Activated naive CD8-positive, alpha-beta T cell treated with anti-CD3 and anti-CD28 coated beads for 36 hours (primary cell): ENCODE measurements at places on chromosomes 12 and 14. TPM values are rescaled to one million over a fixed set of nuclear protein-coding genes. Genes with fewer than 3 reads are reported as not detected.

DNA sequence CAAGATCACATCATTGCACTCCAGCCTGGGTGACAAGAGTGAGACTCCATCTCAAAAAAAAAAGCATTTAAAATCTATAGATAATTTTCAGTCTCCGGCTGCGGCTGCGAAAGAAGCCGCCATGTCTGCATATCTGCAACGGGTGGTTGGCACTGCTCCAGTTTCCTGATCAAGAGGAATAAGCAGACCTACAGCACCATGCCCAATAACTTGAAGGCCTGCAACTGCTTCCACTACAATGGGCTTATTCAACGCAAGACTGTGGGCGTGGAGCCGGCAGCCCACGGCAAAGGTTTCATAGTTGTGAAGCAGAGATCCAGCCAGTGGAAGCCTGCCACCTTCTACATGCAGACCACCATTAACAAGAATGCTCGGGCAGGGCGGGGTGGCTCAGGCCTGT is 30.6 kb upstream of the EID3 start:
- H3K36me3 ChIP-seq, result no peaks in the 10 kb centered on the region
- no peak overlapping the region for H3K4me3 ChIP-seq
- no peak overlapping the region for H3K27ac ChIP-seq

DNA sequence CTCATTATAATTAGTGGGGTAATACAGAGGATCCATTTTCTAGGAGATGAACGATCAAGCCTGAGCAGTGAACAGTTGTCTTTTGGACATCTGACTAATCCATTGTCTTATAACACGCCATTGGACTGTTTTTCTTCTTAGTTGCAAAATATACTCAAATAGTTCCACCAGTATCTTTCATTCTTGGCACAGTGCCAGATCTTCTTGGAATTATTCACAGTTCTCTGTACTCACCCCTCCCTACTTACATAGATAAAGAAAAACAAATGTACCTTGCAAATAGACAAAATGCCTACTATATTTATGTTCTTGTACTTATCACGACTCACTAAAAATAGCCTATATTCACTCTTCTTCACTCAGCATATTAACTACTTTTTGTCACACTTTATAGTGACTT is 3.8 kb downstream of the CBLN3 start:
- no peak for DNase-seq
- H3K36me3 ChIP-seq, result peaks cover 2% of the 10 kb centered on the region
- no peak overlapping the region for H3K4me3 ChIP-seq
- H3K27me3 ChIP-seq, result no peaks in the 10 kb centered on the region

GRCh38 chr12:97951239-97951638 is 488.6 kb downstream of the RMST start:
- H3K27ac ChIP-seq, result no peak overlapping the region
- no peak overlapping the region for H3K4me3 ChIP-seq
- no peak for DNase-seq
- no peaks in the 10 kb centered on the region for H3K36me3 ChIP-seq

DNA sequence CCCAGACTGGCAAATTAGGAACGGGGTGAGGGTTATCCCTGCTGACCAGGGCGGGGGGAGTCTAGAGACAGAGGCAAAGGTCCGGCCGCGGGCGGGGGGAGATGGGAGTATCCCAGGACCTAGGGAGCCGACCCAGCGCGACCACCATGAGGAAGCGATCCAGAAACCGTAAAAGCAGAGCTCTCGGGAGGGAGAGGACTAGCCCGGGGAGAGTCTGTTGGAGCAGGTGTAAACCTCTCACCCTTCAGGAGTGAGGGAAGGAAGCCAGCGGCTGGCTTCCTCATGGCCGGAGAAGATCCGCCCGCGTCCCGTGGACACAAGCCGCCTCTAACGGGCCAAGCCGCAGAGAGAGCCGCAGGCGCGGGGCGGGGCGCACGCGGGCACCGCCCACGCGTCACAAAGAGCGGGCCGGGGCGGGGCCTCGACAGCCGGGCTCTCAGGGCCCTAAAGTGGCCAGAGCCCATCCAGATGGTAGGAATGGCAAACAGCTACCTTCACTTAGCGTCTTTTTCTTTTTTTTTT is at the start of gene ACRBP:
Gene ACRBP, minus strand, starts transcription at position 350 of the 522 bp plus-strand sequence. Its CDS starts 66 bp downstream, at position 284.
- H3K4me3 ChIP-seq, result peak within 1 kb of the TSS; percentile 70
- peaks cover 34% of the 10 kb centered on the region for H3K36me3 ChIP-seq
- H3K27ac ChIP-seq, result peak within 1 kb of the TSS; percentile 52
- H3K4me1 ChIP-seq, result peaks cover 8% of the 10 kb centered on the region

DNA sequence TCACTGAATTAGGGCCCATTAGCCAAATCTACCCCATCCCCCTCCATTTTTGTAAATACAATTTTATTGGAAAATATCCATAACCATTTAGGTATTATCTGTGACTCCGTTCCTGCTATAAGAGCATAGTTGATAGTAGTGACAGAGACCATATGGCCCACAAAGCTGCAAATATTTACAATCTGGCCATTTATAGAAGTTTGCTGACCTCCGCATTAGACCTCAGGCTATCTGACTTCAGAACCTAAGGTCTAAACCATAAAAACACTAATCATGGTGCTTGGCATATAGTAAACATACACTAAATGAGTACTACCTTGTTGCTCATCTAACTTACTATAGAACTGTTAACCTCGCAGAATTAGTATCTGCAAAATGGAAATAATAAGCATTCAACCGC is 124.8 kb downstream of the NPAS3 start:
- no peak overlapping the region for H3K4me3 ChIP-seq
- no peak overlapping the region for H3K27ac ChIP-seq
- H3K36me3 ChIP-seq, result no peaks in the 10 kb centered on the region
- no peak for DNase-seq
- no peaks in the 10 kb centered on the region for H3K27me3 ChIP-seq

The CDK2 gene
- 111 TPM for total RNA-seq
